ENCODE measurements at places on chromosomes 12 and 14. TPM values are rescaled to one million over a fixed set of nuclear protein-coding genes. Genes with fewer than 3 reads are reported as not detected.
A peak's percentile ranks its signal among the peaks of the same experiment; 100 is the strongest.

The RPL10L gene
- total RNA-seq: not detected

The TMEM63C gene
- total RNA-seq: 0.77 TPM

The PRPH gene
- not detected for total RNA-seq

The NTF3 gene
- not detected for total RNA-seq

The SARNP gene
- total RNA-seq: 84.7 TPM

The RNASE7 gene
- total RNA-seq: not detected

The PPFIA2 gene
- total RNA-seq: not detected

The STAC3 gene
- total RNA-seq: 0.13 TPM

The TCP11L2 gene
- 42.7 TPM for total RNA-seq

The KRT82 gene
- total RNA-seq: not detected

The CRIP1 gene
- 0.90 TPM for total RNA-seq

The CCDC184 gene
- not detected for total RNA-seq

The HOXC6 gene
- not detected for total RNA-seq

The TCL1A gene
- total RNA-seq: not detected

The IL22 gene
- not detected for total RNA-seq

The C12orf54 gene
- total RNA-seq: not detected

The RERG gene
- total RNA-seq: not detected

The KRT71 gene
- total RNA-seq: not detected

The PLCZ1 gene
- not detected for total RNA-seq

GRCh38 chr14:30227876-30228275 lies 300.2 kb upstream of the PRKD1 start:
- no peak for DNase-seq

GRCh38 chr14:49461529-49462401 lies 124.4 kb downstream of the RPS29 start:
- peak; percentile 66 for DNase-seq

GRCh38 chr12:27984275-27984674 lies 11.7 kb upstream of the PTHLH start:
- DNase-seq: no peak

GRCh38 chr12:121240062-121240420 lies 30.1 kb downstream of the P2RX4 start:
- DNase-seq: no peak

GRCh38 chr14:55136885-55137786 lies 8.1 kb downstream of the LGALS3 start:
- DNase-seq: peak; percentile 96

- no peak for DNase-seq
Observed at GRCh38 chr14:64465831-64466554, 694 bp downstream of the AKAP5 start.

DNA sequence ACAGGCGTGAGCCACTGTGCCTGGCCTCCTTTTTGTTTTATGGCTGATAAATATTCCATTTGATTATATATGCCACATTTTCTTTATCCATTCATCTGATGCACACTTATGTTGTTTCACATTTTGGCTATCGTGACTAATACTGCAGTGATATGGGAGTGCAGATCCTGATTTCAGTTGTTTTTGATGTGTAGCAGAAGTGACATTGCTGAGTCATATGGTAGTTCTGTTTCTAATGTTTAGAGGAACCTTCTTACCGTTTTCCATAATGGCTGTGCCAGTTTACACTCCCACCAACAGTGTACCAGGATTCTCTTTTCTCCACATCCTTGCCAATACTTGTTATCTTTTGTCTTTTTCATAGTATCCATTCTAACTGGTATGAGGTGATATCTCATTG lies 235.9 kb downstream of the ERC1 start:
- DNase-seq: no peak

- no peak for DNase-seq
Observed at GRCh38 chr12:113650476-113650875, 178.8 kb upstream of the LHX5 start.

DNA sequence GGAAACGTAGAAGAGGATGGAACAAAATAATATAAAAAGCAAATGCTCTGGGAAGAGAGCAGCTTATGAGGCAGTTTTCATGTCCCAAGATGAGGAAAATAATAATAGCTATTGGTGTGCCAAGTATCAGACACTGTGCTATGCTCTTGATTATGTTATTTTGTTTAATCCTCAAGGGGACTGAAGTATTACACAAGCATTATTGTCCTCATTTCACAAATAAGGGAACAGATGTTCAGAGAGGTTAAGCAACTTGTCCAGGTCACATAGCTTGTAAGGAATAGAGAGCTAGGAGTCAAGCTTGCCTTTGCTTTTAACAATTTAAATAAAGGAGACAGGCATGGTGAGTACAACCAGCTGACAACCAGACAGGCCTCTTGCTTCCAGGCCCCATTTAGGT lies 26.9 kb upstream of the LTBP2 start:
- DNase-seq: no peak

DNA sequence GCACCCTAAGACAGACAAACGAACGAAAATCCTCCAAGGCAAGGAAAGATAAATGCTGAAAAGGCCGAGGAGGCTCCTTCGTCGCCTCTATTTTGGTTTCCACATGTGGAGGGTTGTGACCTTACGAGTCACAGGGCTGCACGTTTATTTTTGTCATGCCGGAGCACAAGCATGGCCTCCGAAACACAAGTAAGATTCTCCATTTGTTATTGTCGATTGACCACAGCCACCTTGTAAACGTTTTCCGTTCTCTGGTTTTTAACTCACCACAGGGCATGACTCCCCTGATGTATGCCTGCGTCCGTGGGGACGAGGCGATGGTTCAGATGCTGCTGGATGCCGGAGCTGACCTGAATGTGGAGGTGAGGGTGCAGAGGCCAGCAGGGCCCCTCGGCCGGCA lies 73.1 kb upstream of the PWP1 start:
- DNase-seq: no peak

- DNase-seq: no peak
Observed at GRCh38 chr12:119802472-119802871, 74.6 kb downstream of the CIT start.

GRCh38 chr14:22976620-22977433 lies 5.5 kb downstream of the AJUBA start:
- DNase-seq: peak; percentile 72

- DNase-seq: peak; percentile 86
Observed at GRCh38 chr14:93112891-93113677, 2.6 kb downstream of the ITPK1 start.

DNA sequence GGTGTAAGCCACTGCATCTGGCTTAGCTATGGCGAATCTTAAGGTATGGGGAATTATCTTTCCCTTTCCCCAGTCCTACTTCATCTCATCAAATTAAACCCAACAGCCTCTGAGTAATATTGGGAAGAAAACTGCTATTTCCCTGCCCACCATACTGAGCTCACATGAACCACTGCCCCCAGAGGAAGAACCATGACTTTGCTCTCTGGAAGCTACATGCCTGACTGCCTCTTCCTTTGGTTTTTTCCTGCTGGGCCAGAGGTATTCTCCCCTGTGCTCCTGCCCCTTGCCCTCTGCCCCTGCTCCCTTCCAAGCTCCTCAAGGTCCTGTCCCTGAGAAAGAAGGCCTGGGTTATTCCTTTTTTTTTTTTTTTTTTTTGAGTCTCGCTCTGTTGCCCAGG lies 15.2 kb downstream of the RILPL2 start:
- no peak for DNase-seq

DNA sequence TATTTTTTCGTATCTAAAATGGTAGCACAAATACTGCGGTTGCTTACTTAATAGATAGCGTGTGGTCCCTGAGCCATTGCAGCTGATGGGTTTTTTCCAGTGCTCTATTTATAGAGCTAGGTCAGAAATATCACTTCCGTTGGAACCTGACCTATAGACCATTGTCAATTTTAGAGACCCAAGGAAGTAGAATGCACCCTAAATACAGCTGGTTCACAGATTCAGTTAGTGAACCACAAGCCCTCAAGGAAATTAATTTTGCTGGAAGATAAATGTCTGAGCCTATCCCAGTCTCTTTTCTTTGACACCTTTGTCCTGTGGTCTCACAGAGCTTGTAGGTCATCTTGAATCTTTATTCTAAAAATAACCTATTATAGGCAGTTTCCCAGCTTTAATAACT lies 391.0 kb downstream of the ZFP36L1 start:
- DNase-seq: no peak

- DNase-seq: no peak
Observed at GRCh38 chr14:101928415-101928841, 35.9 kb upstream of the DYNC1H1 start.

GRCh38 chr12:89665556-89665955 lies 43.1 kb downstream of the ATP2B1 start:
- DNase-seq: no peak

DNA sequence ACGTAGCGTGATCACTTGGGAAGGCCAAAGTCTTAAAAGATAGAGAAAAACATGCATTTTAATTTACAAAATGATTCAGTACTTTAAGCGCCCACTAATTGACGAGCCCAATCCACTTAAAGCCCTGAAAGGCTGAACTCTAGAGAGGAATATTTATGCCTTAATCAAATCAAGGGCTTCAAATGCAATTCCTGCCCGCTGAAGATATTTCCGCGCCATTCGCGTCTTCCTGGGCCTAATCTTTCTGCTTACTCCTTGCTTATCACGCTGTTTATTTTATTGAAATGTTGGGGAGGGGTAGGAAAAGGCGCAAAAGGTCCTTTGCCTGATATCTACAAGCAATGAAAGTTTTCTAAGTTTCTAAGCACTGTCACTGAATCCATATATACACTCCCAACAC lies 4.0 kb downstream of the TBX3 start:
- DNase-seq: no peak

- DNase-seq: no peak
Observed at GRCh38 chr12:86138770-86139169, 117.4 kb downstream of the MGAT4C start.

- no peak for DNase-seq
Observed at GRCh38 chr14:94031883-94032279, 5.7 kb downstream of the OTUB2 start.

GRCh38 chr14:76958980-76959710 lies 69.4 kb downstream of the IRF2BPL start:
- DNase-seq: peak; percentile 82

- no peak for DNase-seq
Observed at GRCh38 chr14:58794993-58795762, 157.4 kb downstream of the DACT1 start.

DNA sequence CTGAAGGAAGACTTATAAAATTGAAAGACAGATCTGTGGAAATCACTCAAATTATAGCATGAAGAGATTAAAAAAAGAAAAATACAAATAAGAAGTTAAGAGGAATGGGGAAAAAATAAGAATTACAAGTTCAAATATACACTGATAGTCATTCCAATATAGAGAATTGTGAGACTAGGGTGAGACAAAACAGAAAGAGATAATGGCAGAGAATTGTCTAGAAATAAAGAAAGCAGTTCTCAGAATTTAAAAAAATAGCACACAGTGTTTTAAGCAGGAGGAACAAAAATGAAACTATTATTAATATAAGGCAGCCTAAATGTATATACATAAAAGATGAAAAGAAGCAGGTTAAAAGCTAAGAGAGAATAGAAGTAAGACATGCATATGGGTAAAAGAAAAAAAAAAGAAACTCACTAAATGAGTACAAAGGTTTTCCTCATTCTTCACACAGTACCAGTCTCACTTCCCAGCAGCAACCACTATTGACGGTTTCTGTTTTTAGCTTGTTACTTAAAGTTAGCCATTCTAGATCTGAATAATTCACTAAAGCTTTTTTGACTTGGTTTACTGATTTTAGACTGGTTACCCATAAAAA lies 31.1 kb downstream of the SLC38A4 start:
- no peak for DNase-seq

DNA sequence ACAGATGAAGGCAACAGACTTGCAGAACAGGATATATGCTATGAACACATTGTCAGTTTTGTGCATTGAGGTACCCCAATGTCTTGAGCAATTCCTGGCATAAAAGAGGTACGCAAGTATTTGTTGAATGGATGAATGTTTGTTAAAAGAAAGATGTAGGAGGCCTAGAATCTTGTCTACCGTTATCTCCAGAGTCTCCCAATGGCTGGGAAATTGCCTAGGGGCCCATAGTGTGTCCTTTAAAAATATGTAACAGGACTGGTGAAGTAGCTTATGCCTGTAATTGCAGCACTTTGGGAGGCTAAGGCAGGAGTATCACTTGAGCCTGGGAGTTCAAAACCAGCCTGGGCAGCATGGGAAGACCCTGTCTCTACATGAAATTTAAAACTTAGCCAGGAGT lies 20.4 kb upstream of the SPTSSA start:
- DNase-seq: no peak

DNA sequence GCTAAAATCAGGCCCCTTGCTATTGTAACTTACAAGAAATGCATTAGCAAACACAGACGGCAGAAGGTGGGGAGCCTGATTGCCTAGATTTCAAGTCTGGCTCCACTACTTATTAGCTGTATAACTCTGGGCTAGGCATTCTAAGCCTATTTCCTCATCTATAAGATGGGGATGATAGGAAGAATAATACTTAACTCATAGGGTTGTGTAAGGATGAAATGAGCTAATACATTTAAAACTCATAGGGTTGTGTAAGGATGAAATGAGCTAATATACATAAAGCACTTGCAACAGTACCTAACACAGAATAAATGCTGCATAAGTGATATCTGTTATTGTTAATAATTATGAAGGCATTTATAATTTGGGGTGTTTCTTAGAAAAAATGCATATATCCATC lies 60.1 kb upstream of the DIO2 start:
- DNase-seq: no peak

GRCh38 chr12:114774197-114774596 lies 90.2 kb upstream of the TBX3 start:
- no peak for DNase-seq

- DNase-seq: no peak
Observed at GRCh38 chr14:96269359-96269710, 13.3 kb downstream of the BDKRB1 start.

DNA sequence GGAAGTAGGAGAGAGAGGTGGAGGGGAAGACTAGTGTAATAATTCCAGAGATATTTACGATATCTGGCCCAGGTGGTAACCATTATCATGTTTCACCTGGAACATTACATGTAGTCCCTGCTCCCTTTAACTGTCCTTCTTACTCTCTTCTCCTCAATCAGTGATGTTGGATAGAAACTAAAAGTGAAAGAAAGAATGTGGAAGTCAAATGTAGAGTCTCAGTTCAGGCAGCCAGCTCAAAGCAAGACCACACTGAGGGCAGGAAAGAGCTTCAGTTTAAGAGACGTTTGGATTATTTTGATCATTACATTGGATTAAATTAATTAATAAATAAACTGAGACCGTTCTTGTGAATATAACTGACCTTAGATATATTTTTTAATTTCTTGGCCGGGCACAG lies 594.4 kb downstream of the FLRT2 start:
- DNase-seq: no peak
